H9 (cell line): ENCODE measurements at places on chromosomes 6 and 20. TPM values are rescaled to one million over a fixed set of nuclear protein-coding genes. Genes with fewer than 3 reads are reported as not detected.

- no peak for DNase-seq
Observed at GRCh38 chr6:76707630-76708029, 635.2 kb upstream of the IMPG1 start.

DNA sequence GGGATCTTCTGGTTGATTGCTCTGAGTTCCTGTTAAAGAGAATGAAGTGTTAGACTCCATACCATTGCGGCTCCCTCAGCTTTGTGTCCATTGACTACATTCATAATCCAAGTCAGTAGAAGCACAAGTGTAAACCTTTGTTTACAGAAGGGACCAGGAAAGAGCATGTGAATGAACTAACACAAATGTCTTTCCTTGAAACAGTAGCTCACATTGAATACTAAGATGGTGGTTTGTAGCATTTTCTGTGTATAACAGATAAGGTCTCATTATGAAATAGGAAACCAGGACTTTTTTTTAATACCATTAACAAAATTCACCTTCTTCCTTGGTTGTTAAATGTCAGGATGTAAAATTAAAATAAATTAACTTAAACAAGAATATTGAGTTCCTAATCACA lies 8.4 kb downstream of the STXBP5 start:
- no peak for DNase-seq

DNA sequence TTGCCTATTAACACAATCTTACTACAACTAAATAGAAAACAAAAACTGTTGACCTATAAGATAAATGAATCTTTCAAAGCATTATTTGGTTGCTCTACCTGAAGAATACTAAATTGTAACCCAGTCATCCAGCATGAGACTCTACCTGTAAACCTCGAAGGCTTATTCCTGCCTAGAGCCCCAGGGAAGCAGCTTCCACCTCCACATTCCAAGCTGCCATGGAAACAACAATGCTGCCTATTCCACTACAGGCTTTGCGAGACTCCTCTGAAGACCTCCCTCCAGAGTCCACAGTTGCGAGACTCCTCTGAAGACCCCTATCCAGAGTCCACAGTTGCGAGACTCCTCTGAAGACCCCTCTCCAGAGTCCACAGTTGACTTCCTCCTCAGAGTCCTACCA lies 15.7 kb downstream of the GMDS start:
- DNase-seq, result peak; percentile 61

DNA sequence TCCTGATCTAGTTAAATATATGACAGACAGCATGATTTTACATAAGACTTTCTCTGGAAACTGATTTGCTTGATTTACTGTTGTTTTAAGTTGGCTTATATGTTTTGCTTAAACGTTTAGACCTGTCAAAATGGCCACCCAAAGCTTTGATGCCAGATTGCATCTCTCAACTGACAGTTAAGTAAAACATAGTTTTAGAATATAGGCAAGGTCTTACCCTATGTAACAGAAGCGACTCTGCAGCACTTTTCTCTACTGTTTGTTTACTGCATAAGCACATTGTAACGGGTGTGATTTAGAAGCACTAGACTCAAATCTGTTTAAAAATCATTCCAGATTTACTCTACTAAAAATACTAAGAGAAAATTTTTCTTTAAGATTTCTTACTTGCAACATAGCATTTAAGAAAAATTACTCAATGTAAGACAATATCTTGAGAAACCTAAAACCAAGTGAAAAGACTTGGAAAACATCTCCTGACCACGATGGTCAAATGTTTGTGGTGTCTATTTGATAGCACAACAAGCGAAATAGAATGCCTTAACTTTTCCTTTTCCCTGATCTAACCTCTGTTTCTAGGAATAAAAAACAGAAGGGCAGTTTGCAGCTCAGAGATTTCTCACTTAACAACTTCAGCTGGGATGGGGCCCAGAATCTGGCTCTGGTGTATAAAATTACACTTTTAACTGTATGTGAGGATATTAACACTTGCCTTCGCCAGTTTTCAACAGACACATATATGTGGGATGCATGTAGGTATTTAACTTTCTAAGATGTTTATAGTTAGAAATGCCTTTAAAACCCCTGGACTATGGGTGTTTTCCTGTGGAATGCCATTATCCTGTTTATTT lies 47.4 kb downstream of the AIG1 start:
- no peak for DNase-seq

GRCh38 chr20:47774131-47774777 lies 11.0 kb downstream of the SULF2 start:
- DNase-seq, result no peak

- no peak for DNase-seq
Observed at GRCh38 chr6:102717737-102718456, 1324.4 kb downstream of the GRIK2 start.

GRCh38 chr6:49553384-49553783 lies 2.9 kb downstream of the C6orf141 start:
- no peak for DNase-seq

GRCh38 chr6:164013480-164014208 lies 599.1 kb downstream of the QKI start:
- no peak for DNase-seq

GRCh38 chr20:10670501-10671220 lies 3.1 kb downstream of the JAG1 start:
- DNase-seq, result no peak

DNA sequence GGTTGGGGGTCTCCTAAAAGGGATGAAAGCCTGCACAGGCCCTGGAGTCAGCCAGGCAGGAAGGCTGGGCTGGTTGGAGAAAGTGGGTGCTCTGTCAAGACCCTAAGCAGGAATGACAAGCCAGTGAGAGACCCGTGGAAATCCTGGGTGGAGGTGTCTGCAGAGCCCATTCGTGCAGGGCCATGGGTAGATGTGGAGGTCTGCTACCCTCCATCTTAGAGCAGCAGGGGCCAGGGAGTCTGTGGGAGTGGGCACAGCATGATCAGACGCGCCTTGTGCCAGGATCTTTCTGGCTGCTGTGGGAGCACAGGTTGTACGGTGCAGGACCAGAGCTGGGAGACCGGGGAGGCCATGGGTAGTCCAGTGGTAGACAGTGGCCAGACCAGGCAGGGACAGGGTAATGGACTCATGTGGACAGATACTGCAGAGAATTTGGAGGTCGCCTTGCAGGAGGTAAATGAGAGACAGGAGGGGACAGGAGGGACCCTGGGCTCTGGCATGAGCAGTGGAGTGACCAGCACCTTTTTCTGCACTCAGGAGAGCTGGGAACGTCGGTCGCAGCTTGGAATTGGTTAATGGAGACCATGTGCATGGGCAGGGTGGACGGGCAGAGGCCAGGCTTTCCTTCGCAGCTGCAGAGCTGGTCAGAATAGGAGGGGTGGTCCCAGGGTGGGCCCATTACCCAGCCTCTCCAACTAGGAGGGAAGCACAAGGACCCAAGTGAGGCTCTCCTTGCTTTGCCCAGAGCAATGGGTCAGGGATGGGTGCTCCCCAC lies 203.5 kb upstream of the PMEPA1 start:
- DNase-seq, result no peak

DNA sequence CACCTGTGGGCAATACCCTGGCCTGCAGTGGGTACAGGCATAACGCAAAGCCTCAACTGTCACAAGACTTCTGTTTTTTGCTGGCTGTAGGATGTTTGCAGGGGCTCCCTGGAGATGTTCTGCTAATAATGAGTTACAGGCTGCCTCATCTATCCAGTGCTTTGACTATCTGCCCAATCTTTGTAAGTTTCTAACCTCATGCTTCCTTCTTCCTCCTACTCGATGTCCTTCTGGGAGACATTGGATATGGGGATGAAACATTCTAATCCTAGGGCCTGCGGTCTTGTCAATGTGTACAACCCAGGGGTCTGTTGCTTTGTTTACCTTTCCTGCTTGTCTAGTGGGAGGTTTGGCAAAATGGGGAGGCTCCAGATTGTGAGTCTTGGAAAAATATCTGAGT lies 136.8 kb upstream of the TCF21 start:
- DNase-seq, result no peak

- DNase-seq, result no peak
Observed at GRCh38 chr6:1820165-1820564, 210.4 kb downstream of the FOXC1 start.

- no peak for DNase-seq
Observed at GRCh38 chr20:22576733-22577514, 7.4 kb downstream of the FOXA2 start.

- no peak for DNase-seq
Observed at GRCh38 chr20:53736757-53737395, 143.2 kb upstream of the ZNF217 start.

- no peak for DNase-seq
Observed at GRCh38 chr6:148501178-148501590, 158.5 kb downstream of the SASH1 start.

GRCh38 chr6:158069800-158070195 lies 88.1 kb downstream of the SYNJ2 start:
- DNase-seq, result no peak

GRCh38 chr6:24795106-24795505 lies 3.6 kb downstream of the ARMH2 start:
- DNase-seq, result no peak

- no peak for DNase-seq
Observed at GRCh38 chr6:167932468-167933276, 64.8 kb upstream of the KIF25 start.

DNA sequence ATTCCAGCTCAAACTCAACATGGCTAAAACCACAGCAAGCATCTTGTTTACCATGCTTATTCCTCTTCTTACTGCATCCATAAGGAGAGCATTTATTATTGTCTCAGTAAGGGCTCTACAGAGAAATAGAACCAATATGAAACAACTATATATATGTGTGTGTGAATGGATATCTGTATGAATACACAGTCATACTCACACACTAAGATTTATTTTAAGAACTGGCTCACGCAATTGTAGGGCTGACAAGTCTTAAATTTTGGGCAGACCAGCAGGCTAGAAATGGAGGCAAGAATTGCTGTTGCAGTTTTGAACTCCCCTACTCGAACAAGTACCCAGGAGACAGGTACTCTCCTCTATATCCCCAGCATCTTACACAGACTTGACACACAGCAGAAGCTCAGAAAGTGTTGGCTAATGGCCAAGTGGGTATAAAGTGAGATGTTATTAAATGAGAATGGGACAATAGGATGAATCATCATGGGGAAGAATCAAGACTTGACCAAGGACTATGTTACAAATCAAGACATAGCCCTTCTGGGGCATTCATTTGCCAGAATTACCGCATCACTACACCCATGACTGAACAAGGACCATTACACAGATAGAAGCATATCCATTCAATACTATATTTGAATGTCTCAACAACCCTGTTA lies 13.0 kb downstream of the ZHX3 start:
- no peak for DNase-seq

- no peak for DNase-seq
Observed at GRCh38 chr6:3775386-3775785, 23.9 kb upstream of the PXDC1 start.

DNA sequence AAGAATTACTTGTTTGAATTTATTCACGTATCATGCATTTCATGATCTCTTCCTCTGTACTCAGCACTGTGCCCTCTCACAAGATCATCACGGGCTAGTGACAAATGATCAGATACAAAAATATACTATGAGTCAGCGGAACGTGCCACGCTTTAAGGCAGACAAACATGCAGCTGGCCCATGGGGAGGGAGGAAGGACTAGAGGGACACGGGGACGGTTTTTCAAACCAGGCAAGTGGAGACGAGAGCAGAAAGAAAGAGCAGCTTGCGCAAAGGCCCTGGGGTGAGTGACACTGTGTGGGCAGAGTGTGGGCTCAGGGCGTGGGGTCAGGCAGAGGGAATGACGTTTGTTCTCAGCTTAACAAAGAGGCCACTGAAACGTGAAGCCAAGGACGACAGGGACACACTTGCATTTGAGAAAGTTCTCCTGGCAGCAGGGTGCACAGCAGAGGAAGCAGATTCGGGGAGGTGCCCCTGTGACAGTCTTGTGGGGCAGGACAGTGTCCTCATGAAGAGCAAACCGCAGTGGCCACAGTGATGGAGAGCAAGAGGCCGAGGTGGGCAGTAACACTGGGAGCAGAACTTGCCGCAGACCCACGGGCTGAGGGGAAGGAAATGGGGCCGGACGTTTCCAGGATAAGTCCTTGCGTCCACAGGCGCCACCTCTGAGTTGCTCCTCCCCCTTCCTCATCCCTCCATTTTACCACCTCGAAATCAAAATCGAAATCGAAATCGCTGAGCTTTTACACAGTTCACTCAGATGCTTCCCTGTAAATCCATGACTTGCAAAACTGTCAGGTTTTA lies 6.9 kb upstream of the RPS6KA2 start:
- peak; percentile 25 for DNase-seq

DNA sequence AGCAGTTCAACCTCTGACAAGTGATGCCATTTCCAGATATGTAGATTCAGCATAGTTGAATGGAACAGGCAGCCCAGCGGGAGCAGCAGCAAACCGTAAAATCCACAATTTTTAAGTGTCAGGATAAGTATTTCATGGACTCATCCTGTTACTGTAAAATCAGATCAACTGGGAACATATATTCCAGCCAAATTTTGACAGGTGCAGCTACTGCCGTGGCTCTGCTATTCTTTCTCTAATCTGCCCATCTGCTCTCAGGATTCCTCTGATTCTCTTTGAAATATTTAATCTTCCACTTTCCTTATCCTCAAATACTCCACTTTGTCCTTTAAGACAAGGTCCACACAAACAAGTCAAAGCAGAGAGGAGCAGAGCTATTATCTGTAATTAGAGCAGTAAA lies 245.4 kb upstream of the ASCC3 start:
- DNase-seq, result no peak

DNA sequence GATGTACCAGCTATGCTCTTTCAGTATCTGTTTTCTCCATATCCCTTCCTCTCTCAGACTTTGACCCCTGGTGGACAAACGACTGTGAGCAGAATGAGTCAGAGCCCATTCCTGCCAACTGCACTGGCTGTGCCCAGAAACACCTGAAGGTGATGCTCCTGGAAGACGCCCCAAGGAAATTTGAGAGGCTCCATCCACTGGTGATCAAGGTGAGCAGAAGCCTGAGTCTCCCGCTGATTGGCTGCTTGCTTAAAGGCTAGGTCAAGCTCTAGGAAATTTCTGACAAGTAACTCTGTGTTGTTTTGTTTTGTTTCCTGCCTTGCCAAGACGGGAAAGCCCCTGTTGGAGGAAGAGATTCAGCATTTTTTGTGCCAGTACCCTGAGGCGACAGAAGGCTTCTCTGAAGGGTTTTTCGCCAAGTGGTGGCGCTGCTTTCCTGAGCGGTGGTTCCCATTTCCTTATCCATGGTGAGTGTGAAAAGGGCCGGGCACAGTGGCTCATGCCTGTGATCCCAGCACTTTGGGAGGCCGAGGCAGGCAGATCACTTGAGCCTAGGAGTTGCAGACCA lies 28.6 kb downstream of the C6orf89 start:
- DNase-seq, result peak; percentile 82

- peak; percentile 35 for DNase-seq
Observed at GRCh38 chr20:63496596-63497120, 2.2 kb downstream of the EEF1A2 start.

The TULP1 gene
- 0.29 TPM in 1 of 2 replicates, not detected in the other for total RNA-seq

The FRMD1 gene
- not detected in 2 replicates for total RNA-seq

The OSBPL2 gene
- 42.9 and 47.3 TPM in 2 replicates for total RNA-seq

The SIRPA gene
- 5.8 and 6.0 TPM in 2 replicates for total RNA-seq

The PM20D2 gene
- 8.3 and 8.4 TPM in 2 replicates for total RNA-seq

The MYMX gene
- 1.1 and 1.8 TPM in 2 replicates for total RNA-seq

The CDSN gene
- not detected in 2 replicates for total RNA-seq

The PSORS1C1 gene
- total RNA-seq, result 0.48 TPM in 2 replicates

The KIFC1 gene
- total RNA-seq, result 73.1 and 73.8 TPM in 2 replicates
